ENCODE measurements at places on chromosomes 4 and X.

- DNase-seq, result peak; percentile 22
These were observed 333.8 kb upstream of the PCDH7 start for GRCh38 chr4:30386266-30386895.

DNA sequence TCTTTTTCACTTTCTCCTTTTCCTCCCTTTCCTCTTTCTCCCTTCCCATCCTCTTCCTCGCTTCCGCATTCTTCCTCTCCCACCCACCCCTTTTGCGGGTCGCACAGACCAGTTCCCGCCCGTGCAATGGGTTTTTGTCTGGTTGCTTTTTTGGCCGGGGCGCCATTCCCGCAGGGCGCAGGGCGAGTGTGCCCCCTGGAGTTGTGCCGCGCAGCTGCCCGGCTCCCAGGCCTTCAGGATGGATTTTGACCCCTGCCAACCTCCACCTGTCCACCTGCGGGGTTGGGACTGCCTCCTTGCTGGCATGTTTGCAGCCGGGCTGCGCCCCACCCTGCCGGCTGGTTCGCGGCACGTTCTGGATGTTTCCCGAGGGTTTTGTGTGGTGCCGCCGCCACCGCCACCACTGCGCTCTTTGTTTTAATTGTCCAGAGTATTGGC is 578 bp upstream of the SEL1L3 start:
- DNase-seq, result no peak

GRCh38 chrX:20394451-20394850 is 127.7 kb upstream of the RPS6KA3 start:
- DNase-seq, result no peak

DNA sequence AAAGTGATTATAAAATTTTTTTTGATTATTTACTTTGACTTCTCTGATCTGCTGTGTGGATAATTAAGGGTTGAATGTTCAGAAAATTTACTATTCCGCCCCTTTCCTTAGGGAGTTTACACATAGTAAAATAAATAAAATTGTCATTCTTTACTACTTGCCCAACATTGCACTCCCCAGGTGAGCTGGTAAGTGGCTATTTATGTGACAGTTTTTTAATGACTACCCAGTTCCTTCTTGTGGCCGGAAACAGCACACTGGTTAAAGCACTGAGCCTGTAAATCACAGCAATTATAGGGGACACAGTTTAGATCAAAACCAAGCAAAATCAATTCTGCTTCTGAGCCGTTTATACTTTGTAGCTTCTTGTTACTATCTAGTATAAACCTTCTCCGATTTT is 158.1 kb downstream of the FHIP1A start:
- DNase-seq, result no peak

DNA sequence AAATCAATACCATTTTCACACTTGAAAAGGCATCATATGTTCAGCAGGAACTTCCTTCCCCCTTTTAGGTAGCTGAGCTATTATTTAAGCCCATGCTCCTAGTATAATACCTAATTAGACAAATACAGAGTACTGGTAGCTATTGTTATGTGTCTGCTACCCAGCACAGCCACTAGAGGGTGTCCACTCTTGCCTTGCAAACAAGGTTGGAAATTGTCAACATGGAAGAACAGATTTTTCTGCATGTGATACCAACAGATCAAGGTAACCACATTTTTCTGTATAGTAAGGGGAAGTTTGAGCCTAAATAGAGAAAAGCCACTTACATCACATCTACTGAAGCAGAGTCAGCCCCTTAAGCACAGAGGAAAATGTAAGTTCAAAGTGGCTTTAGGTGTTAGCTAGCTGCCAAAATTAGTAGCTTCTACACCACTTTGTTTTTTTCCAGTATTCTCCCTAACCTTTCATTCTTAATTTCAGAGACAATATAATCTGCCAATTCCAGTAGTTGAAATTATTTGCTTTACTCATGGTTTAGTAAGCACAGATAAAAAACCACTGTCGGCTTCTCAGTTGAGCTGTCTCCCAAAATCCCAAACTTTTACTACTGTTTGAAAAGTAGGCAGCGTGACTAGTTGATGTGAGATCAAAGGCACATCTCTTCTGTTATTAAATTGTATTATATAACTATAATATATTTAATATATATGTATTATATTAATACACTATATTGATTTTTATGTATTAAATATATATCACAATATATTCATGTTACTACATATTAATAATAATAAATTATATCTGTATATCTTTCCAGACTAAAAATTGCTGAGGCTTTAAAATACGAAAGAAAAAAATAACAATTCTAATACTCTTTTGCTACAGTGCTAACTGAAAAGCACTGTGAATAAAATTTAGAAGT is 38.2 kb downstream of the EDNRA start:
- peak; percentile 71 for DNase-seq

DNA sequence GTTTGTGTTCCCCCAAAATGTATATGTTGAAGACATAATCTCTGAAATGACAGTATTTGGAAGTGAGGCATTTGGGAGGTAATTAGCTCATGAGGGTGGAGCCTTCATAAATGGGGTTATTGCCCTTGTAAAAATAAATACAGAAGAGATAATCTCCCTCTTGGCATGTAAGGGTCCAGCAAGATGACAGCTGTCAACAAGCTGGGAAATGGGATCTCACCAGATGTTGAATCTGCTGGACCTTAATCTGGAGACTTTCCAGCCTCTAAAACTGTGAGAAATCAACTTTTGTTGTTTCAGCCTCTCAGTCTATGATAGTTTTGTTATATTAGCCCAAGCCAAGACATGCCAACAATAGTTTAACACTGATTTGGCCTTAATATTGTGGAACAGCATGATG is 438.2 kb upstream of the PCDH7 start:
- DNase-seq, result no peak

DNA sequence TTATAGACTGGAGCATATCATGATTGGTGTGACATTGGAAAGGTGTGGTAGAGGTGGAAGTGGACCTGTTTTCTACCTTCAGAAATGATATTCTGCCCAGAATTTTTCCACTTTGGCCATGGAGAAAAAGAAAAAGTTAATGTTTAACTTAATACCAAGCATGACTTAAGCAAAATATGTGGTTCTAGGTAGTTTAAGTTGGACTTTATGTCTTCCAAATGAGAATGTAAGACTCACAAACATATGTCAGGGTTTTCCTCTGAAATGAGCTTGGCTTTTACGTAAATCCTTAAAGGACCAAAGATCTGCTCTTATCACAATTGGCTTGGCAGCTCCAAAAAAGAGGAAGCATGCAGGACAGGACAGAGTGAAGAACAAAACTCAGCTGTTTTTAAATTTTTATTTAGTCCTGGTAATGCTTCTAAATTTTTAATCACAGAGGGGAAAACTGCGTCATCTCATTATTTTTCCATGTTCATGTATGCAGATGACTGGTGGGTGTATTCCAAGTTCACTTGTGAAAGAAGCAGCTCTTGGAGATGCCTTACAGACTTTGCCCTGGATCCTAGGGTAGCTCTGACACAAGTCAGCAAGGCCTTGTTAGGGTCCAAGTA is 98.2 kb downstream of the ANK2 start:
- no peak for DNase-seq

Measured in fibroblast of skin of abdomen (primary cell).